HCEC 1CT (cell line): ENCODE measurements at places on chromosomes 1 and 21.

- DNase-seq = peak; percentile 34
Observed at GRCh38 chr1:155277902-155278688, 832 bp downstream of the HCN3 start.

DNA sequence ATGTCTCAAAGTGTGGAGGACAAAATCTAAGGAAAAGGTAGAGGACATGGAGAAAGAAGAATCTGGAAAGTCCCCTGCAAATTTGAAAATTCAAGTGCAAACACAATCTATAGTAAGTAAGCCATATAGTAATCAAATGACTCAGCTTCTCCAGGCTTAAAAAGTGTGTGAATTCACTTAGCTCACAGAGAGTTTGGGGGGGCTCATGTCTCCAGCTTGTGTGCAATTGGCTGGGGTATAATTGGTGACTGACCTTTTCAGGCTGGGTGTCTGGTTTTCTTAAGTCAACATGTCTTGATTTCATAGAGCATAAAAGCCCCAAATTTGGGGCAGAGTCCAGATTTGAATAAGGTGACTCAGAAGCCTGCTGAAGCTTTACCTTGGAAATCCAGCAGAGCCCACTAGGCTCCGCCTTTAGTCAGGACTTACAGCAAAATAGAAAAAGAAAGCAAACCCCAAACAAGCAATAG is 8.6 kb downstream of the CLDN14 start:
- DNase-seq = no peak

DNA sequence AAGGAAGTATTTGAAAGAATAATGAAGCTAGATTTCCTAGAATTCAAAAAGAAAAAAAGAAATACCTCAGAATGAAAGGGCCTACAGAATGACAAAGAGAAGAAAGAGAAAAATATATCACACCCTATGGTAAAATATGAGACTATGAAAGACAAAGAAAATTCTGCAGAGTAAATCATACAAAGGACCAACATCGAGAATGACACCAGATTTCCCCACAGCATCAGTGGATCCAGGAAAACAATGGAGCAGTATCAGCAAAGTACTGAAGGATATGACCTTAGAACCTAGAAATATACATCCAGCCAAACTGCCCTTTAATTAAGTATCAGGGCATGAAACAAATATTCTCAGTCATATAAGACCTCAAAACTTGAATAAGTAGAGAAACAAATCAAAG is 21.2 kb upstream of the IFNAR2 start:
- no peak for DNase-seq

DNA sequence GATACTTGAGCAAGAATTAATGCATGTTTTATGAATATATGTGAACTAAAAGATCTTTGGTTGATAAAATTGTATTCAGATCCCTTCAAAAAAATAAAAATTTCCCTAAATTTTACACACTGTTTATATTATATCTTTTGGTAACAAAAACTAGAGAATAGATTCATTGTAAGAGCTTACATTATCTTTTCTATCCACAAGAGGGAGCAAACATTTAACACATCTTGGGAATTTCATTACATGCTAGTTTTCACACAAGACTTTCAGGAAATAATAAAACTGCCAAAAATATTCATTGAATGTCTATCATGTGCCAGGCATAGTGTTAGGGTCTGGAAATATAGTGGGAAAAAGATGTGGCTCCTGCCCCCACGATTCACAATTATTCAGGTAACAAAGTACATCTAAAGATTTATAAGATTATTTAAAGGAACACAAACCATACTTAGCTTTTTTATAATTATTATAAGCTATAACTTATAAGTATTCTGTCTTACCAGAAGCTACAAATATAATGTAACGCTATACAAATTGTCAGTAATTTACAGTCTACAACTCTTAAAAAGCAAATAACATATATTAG is 30.6 kb downstream of the FAF1 start:
- peak; percentile 51 for DNase-seq

- DNase-seq = peak; percentile 47
Observed at GRCh38 chr1:147892731-147893214, 9.8 kb upstream of the GJA8 start.

DNA sequence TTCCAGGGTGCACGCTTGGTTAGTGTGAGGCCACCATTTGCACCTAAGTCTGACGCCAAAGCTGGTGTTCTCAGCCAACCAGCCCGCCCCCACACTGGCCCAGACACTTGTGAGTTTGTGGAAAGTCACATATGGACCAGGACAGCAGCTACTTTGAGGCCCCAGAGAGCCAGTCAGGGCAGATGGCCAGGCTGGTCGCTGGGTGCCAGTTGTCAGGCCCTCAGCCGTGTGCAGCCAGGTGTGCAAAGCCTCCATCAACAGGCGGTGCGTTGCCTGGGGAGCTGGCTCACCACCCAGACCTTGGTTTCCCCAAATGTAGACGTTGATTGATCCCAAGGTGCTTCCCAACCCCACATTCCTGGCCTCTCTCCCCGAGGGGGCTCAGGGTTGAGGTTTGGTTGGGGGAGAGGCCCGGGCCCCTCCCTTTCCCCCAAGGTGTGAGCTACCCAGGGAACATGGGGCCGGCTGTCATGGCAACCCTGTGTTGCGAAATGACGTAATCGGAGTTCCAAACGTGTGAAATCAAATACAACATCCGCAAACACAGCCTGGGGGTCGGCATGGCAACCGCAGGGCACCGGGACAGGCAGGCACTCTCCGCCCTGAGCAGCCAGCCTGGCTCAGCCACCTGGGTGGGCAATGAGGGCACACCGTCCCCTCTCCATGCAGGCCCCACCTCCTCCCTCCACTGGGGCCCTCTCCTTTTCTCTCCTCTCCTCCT is 42.2 kb upstream of the WNT4 start:
- no peak for DNase-seq

DNA sequence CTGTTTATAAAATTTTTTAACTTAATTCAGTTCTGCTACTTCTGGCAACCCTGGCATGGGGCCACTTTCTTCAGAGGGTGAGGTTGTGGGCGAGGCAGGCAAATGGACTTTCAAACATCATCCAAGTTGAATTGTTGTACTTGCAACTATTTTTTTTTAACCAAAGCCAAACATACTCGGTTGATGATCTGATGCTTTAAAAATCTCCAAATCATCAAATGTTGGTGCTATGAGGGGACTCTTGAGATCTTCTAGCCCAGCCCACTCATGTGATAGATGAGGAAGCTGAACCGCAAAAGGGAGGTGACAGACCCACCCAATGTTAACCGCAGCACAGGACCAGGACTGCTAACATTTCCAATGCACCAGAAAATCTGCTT is 6.7 kb downstream of the SLC1A7 start:
- DNase-seq = no peak

- no peak for DNase-seq
Observed at GRCh38 chr1:79380078-79380477, 373.5 kb upstream of the ADGRL4 start.

- no peak for DNase-seq
Observed at GRCh38 chr1:65114322-65114721, 33.7 kb upstream of the AK4 start.

DNA sequence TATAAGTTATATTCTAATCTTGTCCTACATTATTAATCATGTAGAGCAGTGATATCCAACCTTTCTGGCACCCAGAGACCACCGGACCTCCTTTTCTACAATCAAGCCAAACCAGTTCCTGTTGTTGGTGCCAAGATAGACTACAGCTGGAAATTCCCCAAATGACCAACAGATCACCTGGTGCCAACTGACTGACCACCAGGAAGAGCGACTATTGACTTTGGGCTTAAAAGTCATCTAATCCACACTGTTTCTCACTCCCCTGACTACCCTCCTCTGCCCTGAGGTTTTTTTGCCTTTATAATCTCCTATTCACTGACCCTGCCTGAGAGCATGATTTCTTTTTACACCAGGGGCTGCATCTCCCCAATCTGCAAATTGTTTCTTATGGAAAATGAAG is 425.2 kb downstream of the TTLL7 start:
- no peak for DNase-seq

DNA sequence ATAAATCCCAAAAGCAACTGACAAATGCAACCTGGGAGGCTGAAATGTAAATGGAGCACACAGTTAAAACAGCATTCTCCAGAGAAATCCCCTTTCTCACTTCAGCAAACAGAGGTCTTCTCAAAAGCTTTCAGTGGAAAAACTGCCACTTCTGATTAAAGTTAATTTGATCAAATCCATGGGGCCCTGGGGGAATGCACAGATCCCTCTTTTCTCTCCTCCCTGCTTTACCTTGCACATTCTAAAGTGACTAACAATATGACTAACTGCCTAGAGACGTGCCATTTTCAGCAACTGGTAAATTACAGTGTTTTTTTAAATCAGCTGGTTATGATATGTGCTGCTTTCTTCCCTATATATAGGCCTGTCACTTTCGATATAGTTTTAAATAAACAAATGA is 142.5 kb downstream of the RERE start:
- peak; percentile 63 for DNase-seq

GRCh38 chr1:151011154-151011850 is 3.1 kb downstream of the PRUNE1 start:
- DNase-seq = no peak

DNA sequence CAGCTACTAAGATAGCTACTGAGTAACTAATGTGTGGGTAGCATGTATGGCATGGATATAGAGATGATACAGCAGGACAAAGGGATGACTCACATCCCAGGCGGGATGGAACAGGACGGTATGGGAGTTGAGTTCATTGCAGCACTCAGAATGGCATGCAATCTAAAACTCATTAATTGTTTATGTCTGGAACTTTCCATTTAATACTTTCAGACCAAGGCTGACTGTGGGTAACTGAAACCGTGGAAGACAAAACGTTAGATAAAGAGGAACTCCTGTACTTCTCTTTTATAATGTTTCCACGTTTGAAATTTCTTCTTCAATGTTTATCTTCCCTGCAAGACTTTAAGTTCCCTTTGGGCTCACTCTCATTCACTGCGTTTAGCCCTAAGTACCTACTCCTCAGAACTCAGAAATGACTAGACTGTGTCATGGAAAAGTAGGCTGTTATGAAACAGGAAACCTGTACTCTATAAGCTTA is 151.9 kb downstream of the MAGI3 start:
- peak; percentile 82 for DNase-seq

DNA sequence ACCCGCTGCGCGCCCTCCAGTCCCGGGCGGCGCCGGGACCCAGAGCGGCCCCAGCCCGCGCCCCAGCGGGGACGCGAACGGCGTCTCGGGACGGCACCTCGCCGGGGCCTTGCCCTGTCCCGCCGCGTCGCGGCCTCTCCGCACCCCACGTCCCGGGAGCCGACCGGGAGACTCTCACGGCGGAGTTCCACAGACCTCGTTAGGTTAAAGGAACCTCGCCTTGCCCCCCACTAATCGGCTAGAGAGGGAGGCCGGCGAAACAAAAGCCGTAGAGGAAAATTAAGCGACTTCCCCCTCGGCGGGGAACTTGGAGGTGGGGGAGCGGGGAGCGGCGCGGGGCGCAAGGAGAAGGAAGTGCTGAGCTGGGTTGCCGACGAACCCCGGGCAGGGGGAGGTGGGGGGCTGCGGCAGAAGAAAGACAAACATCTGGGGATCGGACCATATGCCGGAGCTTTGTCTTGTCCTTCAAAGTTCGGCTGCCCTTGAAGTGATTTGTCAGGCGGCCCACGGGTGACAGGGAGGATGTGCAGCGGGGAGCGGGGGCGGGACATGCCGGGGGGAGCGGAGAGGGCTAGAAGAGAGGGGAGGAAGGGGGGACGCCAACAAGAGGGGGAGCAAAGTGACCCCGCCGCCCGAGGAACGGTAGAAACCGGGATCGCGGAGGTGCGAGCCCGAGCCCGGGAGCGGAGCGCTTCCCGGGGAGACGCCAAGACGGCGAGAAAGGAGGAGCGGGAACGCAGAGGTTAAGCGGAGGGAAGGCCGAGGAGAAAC is 120.0 kb upstream of the RRP15 start:
- peak; percentile 26 for DNase-seq

- DNase-seq = peak; percentile 90
Observed at GRCh38 chr21:35002879-35003722, 46.0 kb downstream of the RUNX1 start.

DNA sequence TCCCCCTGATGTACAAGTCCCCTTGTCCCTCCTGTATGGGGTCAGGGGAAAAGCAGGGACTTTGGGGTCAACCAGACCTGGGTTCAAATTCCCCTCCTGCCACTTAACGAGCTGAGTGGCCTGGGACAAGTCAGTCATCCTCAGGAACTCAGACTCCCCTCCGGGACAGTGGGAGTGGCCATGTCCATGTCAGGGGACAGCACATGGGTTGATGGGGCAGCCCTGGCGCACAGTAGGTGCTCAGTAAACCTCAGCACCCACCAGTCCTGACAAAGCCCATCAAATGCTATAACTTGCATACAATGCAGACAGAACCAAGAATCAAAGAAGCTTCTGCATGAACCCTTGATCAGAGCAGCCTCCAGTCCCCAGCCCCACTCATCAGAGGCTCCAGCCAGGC is 30.0 kb downstream of the MATN1 start:
- DNase-seq = no peak

- DNase-seq = no peak
Observed at GRCh38 chr1:113392541-113393128, 2.3 kb downstream of the MAGI3 start.

- DNase-seq = no peak
Observed at GRCh38 chr1:210358626-210359025, 29.9 kb downstream of the HHAT start.

DNA sequence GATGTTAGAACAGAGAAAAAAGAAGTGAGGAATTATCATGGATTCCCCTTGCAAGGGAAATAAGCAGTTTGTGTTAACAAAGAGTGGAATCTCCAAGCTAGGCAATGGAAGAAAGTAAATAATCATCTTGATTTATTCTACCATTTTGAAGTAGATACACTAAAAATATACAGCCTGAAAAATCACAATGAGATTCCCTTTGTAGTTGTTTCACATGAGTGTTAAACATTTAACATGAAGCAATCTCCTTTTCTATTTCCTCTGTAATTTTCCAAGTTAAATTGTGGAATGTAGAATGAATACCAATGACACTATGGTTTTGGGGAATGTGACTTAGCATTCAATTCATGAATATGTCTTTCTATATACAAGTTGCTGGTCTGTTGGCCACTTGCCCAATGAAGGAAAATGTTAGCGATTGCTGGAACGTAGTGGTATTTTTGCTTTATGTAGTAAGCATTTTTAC is 5.7 kb downstream of the TGFB2 start:
- peak; percentile 67 for DNase-seq

DNA sequence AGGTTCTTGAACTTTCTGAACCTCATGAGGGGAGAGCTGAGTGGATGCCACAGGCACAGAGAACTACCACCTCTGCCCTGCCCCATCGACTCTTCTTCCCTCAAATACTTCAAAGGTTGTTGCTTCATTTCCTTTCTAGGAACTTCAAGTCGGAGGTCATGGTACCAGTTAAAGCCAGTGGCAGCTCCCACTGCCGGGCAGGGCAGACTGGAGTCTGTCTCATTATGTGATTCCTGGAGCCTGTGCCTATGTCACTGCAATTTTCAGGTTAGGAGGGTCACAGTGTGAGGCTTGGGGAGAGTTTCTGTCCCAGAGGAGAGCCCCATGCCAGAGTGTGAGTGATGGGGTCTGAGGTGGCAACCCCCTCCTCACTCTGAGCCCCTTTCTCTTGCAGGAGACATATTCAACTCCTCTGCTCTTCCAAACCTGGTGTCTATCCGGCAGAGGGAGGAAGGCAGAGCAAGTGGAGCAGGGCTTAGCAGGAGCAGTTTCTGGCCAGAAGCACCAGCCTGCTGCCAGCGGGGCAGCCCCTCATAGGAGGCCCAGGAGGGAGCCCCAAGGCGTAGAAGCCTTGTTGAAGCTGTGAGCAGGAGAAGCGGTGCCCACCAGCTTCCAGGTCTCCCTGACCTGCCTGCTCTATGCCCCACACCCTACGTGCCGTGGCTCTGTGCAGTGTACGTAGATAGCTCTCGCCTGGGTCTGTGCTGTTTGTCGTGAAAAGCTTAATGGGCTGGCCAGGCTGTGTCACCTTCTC is 29.3 kb downstream of the CAMK1G start:
- no peak for DNase-seq
